ELR (cell line): ENCODE measurements at places on chromosomes 2 and 18.
A peak's percentile ranks its signal among the peaks of the same experiment; 100 is the strongest.

DNA sequence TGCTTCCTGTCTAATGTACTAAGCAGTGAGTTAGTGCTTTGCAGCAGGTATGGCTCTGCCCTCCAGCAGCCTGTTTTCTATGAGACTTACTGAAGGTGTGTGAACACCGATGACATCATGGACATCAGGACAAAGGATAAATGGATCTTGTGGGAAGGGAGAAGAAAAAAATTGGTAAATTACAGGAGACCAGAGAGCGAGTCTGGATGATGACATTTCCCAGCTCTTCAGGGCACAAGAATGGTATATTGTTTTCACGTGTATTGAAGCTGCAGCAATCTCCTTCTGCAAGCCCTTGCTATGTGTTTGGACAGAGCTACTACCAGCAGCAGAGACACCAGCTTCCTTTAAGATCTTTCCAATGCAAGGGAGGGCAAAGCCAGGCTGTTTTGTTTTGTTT, 47.2 kb downstream of the DCC start:
- no peak for DNase-seq

DNA sequence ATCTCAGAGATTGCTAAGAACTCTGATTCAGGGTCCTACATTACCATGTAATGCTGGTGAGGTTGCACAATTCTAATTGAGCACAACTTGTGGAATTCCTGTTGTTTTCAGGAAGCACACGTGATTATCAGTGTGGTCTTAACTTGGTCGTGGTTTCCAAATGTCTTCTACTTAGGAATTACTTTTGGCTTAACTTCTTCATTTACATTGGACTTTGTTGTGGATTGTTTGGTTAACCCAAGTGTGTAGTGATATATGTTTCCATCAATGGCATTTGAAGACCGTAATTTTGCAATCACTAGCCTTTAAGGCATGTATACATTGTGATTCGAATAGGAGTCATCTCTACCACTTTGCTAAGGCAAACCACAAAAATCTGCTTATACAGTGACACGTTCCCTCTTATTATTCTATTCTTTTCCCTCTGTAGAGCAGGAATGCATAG, 373.3 kb downstream of the IRS1 start:
- DNase-seq, result peak; percentile 99

GRCh38 chr18:48927286-48928080, 23.3 kb downstream of the SMAD7 start:
- DNase-seq, result no peak

- DNase-seq, result peak; percentile 24
Measured at GRCh38 chr18:12882453-12883371, 1.3 kb downstream of the PTPN2 start.

- no peak for DNase-seq
Measured at GRCh38 chr2:187126247-187127005, 277.5 kb upstream of the ZSWIM2 start.

GRCh38 chr18:28504066-28504465, 327.1 kb upstream of the CDH2 start:
- DNase-seq, result peak; percentile 39

DNA sequence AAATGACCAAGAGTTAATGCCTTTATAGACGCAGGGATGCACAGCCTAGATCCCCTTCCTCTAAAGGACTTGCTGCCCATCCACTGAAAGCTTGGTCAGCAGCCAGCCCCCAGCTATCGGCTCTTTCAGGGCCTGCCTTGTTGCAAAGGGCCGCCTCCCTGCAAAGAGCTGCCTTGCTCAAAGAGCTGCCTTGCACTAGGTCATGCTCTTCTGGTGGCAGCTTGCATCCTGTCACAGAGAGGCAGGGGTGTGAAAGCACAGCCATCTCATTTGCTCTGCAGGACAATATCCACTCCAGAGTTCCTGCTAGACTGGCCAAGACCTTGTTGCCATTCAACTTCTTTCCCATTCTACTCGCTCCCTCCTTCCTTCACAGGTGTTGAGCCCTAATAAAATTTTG, 137.1 kb downstream of the MCFD2 start:
- no peak for DNase-seq

DNA sequence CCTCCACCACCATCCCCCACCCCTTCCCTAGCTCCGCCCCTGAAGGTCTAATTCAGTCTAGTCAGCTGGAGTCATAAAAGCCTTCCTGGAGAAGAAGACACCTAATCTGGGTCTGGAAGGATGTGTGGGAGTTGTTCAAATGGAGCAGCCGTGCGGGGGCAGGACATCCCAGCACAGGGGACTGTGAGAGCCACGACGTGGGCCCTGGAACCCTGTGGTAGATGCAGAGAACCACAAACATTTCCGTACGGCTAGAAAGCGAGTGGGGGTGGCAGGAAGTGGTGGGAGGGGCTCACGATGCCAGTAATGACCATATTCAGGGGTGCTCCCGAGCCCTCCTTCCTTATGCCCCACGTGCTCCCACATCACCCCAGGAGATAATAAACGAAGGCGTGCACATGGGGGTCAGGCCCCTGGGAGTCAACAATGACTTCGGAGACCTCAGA, 20.9 kb upstream of the COL6A3 start:
- DNase-seq, result peak; percentile 81

DNA sequence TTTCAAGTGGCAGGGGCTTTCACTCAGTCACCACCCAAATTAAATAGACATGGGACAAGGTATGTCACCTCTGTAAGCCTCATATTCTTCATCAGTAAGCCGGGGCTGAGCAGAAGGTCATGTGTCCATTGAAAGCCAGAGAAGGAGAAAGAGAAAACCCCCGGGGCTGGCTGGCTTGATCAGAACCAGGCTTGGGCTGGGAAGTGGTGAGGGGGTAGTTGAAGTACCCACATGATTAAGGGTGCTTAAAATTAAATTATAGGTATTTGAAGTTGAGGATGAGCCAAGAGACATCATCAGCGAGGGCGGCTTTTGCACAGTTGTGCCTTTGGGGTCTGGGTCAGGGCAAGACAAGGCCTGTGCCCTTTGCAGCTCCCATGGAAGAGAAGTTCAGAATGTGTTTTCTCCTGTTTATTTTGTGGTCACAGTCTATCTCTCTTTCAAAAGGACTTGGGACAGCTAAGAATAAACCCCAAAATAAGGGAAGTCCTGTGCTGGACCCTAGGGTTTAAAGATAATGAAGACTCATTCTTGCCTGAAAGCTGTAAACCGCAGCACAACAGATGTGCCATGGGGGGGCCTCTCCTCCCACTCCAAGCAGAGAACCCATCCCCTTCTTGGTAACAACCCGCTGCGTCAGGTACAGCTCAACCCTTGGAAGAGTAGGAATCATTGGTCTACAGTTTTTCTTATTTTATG, 10.7 kb downstream of the DBI start:
- no peak for DNase-seq

GRCh38 chr18:35355140-35355618, 11.0 kb upstream of the ZNF24 start:
- peak; percentile 84 for DNase-seq

GRCh38 chr18:331221-331821, 63.5 kb upstream of the THOC1 start:
- DNase-seq, result no peak

DNA sequence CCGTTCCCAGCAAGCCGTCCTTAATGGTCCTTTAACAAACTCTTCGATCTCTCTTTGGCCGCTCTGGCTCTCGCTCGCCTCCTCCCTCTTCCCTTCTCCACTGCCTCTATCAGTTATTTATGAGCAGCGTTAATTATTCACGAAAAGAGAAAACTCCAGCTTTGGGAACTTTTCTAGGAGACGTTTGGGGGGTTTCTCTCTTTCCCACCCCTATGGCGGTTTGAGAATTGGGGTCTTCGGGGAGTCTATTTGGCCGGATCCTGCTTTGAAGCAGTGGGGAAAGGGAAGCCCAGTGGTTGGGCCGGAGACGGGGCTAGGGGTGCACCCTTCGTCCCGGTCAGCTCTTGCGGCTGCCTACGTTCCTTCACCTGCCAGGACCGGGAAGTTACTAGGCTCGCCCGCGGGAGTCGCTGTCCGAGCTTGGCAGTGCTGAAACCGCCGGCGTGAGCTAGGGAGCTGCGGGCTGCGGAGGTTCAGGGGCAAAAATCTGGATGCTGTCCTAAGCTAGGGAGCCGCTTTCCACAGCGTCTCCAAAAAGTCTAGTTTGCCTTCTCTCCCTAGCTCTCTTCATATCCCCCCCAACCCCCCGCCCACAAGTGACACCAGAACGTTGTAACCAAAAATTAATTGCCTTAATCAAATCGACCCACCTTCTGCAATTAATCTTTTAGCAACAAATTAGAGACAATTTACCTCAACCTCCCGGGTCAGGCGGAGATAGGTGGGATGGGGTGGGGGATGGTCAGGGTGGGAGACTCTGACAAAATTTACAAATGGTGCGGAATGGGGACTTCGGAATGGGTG, 8.9 kb upstream of the SKOR2 start:
- peak; percentile 52 for DNase-seq

- no peak for DNase-seq
Measured at GRCh38 chr2:128654408-128654807, 335.7 kb upstream of the HS6ST1 start.

DNA sequence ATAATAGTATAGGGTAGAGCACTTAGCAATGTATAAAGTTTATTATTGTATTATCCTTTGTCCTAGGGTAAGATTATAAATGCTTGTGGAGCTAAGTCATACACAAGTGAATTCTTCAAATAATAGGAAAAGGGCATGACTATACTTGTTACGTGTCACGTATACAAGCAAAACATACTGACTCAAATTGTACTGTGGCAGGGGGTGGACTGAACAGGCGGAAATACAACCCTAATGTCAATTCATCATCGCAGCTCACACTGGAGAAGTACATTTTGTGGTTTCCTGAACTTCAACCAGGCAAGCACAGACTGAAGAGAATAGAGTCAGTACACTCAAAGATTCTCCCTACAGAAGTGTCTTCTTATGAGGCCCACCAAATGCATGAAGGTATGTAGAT, 201.0 kb downstream of the MBD2 start:
- peak; percentile 51 for DNase-seq

DNA sequence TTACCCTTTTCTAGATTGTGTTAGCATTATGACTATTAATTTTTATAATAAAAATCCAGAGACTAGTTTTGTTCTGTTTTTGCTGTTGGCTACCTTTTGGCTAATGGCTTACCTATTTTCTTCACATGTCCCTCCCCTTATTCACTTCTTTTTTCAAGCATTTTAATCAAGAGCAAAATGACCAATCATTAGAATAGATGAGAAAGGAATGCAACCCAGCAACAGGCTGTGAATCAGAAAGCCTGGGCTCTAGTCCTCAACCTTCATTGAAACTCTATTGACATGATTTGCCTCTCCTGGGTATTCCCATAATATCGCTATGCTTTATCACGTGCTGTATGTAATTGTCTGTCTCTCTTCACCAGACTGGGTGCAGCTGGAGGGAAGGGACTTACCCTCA, 370.1 kb downstream of the IRS1 start:
- no peak for DNase-seq

- peak; percentile 82 for DNase-seq
Measured at GRCh38 chr2:225025917-225026571, 16.2 kb downstream of the DOCK10 start.
